ENCODE measurements at places on chromosomes 3 and 15.

GRCh38 chr3:25863011-25863415 lies 73.1 kb downstream of the OXSM start:
- DNase-seq: no peak

DNA sequence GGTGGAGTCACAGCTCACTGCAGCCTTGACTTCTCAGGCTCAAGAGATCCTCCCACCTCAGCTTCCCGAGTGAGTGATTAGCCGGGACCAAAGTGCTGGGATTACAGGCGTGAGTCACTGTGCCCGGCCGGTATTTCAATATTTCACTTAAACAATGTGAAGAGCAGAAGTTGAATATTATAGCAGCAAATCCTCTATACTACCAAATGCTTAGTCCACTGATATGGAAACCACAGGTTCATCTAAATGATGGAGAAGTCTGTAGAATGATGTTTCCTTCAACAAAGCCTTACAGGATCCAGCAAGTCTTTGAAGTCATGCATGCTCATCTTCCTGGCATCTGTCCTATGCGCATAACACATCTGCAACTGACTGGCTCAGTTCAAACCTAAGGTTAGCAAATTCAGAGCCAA lies 20.3 kb upstream of the UACA start:
- DNase-seq: no peak

GRCh38 chr3:47079432-47079831 lies 84.5 kb downstream of the SETD2 start:
- DNase-seq: peak; percentile 29

- peak; percentile 28 for DNase-seq
Observed at GRCh38 chr15:41017066-41017735, 63.9 kb downstream of the CHAC1 start.

DNA sequence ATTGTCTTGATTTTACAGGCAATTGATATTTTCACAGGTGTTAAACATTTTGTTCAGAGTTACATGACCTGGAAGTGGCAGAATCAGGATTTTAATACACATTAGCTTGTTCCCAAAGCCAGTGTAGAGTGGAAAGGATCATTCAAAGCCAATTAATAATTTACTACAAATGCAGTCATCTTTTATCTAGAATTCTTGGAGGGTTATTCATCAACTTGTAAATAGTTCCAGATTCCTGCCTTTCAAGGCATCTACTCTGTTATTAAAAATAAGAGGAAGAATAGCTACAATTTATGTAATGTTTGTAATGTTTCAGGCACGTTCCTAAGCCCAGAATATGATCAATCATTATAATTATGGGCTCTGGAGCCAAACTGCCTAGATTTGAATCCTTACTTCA lies 358.5 kb downstream of the ZNF385D start:
- DNase-seq: no peak

- DNase-seq: peak; percentile 83
Observed at GRCh38 chr3:58463181-58463941, 28.5 kb upstream of the KCTD6 start.

GRCh38 chr15:78052545-78052944 lies 25.0 kb downstream of the TBC1D2B start:
- DNase-seq: no peak

DNA sequence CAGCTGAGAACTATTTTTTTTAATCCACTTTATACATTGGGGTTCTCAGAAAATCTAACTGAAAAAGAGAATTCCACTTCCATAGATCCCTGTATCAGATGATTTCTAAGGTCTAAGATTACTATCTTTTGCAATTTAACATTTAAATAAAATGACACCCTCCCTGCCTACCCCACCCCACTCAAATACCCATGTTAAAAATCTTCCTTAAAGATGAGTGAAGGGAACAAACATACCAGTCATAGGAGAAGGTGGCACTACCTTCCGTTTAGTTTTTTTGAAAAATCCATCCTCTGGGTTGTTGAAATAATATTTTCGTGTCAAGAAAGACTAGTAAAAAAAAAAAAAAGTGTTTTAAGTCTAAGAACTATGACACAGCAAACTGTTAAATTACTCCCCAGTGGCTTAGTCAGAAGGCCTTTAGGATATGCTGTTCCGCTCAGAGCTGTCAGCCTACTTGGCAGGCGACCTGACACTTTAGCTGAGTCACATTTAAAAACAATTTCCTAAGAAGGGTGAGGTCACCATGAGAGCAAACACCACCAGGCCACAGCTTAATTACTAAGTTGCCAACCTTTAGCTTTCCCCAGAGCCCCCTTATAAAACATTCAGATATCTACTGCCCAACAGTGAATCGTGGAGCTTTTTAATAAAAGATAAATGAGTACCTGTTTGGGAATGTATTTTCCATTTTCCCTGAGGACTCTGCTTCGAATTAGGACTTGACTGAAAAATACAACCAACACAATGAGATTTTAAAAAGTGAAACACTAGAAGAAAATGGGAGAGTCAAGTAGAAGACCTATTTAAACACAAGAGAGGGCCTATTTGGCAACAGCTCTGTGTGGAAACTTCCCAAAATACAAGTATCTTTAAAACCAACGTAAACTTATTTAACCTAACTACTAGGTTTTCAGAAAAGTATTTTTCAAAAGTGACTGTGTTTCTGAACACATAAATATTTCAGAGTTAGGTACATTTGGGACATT lies 9.6 kb downstream of the EMC3 start:
- peak; percentile 97 for DNase-seq

- peak; percentile 90 for DNase-seq
Observed at GRCh38 chr3:185976977-185977678, 39.3 kb upstream of the TRA2B start.

DNA sequence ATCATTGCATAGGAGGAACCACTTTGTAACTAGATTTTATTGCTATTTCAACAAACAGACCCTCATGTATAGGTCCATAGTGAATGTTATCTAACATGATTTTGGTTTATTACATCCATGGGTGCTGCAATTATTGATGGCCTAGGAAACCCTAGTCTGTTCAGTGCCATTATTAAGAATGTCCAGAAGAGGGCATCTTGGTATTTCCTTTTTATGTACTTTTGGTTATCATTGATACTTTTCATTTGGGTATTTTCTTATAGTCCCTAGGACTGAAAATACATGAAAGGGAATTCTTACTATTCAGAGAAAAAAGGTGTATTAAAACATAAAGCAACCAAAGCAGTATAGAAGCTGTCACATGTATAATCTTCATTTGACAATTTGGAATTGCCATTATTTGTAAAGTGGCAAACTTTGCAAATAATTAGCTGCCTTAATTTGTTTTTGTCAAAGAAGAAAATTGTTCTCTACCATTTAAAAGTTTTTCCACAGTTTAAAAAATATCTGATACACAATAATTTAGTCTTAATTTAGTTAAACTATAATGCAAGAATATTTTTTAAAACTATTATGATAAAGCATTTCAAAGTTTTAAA lies 48.7 kb downstream of the CNOT10 start:
- DNase-seq: peak; percentile 71

GRCh38 chr3:189727158-189727557 lies 96.0 kb downstream of the TP63 start:
- DNase-seq: no peak

DNA sequence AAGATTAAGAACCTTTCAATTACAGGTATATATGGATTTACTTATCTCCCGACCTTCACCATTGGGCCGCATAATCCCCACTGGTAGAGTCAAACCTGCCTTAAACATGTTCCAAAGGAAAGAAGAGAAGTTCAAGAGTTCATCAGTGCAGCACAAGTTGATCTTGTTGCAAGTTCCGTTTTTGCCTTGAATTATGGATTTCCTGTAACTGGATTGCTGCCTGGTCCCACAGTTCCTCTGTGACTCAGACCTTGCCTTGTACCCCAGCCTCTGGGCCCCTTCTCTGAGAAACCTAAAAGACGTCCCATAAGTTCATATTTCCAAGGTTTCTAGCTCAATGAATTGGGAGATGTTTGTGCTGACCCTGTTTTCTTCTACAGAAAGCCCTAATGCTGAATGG lies 112.5 kb upstream of the THBS1 start:
- peak; percentile 62 for DNase-seq

DNA sequence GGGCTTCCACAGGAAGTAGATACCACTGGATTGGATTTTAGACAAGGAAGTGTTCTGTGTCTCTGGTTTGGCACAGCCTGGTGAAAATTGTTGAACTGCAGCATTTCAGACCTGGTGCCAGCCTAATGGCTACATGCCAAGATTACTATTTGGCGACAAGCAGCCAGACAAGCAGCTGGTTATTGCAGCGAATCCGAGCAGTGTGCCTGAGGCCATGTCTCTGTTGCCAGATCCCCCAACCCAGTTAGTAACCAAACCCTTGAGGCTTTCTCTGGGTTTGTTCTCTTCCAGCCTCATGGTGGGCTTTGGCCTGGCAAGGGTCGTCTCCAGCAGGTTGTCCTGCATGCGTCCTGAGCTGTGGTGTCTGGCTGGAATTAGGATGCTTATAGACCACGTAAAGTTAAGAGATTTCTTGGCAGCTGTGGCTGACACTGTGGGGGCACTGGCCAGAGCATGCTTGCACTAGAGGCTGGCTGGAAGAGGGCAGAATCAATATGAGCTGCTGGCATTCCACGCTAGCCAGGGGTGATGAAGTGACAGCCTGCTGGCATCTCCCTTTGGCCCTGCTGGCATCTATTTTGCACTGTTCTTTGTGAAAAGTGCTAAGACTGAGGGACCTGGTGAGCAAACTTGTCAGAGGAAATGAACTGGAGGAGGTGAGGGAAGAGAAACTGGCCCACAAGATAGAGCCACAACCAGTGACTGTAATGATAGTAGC lies 172.6 kb downstream of the RBMS3 start:
- DNase-seq: no peak

GRCh38 chr3:5787861-5788488 lies 600.5 kb downstream of the EDEM1 start:
- peak; percentile 56 for DNase-seq

DNA sequence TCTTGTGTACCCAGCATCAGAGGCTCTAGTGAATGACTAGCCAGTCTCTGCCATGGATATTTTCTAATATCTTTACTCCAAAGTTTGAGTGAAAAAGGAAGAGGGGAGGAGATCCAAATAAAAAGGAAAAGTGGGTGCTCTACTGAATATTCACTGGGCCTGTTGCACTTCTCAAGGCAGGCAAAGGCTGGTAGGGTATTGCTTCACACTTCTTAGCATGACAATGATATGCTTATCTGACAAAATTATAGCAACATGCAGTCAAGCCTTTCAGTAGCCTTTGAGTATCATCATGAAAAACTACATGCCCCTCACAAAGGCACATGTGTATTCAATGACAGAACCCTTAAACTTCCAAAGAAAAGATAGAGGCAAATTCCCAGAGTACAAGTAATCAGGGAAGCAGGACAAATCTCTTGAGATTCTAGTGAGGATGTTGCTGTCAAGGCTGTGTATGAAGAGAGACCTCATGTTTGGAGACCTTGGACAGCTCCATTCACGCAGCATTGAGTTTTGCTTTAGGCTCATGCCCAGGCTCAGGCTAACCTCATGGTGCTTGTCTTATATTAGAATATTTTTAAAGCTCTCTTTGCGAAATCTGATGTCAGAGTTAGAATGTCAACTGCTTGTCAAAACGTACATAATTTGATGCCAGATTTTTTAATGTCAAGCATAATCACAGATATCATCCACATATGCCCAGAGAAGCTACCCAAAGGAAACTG lies 506.9 kb downstream of the OCA2 start:
- peak; percentile 1 for DNase-seq

DNA sequence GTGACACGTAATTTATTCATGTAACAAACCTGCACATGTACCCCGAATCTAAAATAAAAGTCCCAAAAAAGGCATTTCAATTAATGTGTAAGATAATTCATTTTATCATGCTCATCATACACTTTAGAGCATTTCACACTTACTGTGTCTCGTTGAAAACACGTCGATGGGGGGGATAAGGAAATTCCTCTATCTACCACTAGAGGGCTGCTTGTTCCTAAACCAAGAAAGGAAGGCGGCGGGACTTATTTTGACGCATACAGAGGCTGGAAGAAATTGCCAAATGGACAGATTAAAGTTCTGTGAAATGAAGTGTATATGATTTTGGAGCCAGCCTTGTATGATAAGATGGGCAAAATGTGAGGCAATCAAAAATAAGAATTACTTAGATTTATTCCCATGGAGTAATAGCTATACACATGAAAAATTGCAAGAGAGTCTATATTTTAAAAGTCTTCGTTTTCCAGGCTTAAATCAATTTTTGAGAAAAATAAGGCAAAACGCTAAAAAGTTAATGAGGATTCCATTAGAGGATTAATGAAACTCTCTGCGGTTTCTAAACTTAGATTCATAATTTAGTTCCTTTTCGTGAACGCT lies 346.8 kb downstream of the CNTN3 start:
- peak; percentile 81 for DNase-seq

GRCh38 chr3:172517859-172518466 lies 5.3 kb downstream of the TNFSF10 start:
- DNase-seq: peak; percentile 83

- DNase-seq: no peak
Observed at GRCh38 chr15:71203586-71204474, 88.6 kb downstream of the THSD4 start.

DNA sequence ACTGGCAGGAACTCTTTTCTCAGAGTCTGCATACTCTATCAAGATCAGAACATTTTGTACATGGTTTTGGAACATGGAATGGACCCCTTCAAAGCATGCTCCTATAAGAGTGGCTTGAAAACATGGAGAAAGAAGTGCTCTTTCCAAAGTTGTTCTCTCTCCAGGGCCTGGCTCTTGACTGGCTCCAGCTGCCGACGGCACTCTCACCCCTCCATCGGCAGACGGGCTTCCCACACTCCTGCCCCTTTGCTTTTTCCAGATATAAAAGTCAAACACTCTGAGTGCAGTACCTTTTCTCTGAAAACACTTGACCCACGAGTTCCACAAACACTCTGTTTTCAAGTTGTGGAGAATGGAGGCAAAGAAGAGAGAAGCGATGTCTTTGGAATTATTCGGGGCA lies 72.5 kb upstream of the ONECUT1 start:
- DNase-seq: no peak

DNA sequence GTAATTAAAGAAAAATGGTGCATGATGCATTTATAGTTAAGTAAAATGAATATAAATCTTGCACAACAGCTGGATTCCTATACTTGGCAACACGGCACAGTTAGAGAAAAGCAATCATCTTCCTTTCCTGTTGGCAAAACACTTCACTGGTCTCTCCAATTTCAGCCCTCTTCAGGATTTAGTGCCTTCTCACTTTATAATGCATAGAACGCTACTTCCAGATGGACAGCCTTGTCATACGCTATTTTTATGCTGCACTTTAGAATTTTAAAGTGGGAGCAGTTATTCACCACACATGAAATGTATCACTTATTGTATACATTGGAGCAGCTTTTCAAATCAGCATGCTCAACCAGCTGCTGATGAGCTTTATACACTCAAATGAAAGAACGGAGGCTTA lies 194.4 kb upstream of the GBE1 start:
- DNase-seq: no peak

DNA sequence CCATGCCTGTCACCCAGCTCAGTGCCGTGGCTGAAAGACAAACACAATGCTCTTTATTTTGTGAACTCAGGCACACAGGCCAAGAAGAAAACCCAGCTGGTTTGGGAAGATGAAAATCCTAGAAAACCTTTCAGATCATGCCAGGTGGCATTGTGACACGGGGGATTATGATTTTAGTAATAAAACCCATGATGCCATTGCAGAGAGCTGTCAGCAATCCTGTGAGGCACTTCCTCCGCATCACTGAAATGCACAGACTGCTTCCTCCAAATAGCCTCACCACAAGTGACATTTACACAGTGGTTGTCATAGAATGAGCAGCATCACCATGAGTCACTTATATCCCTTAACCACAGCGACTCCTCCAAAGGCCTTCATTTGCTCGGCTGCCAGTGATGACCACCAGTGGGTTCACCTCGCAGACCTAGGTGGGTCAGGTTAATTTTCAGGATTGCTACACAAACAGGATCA lies 22.7 kb downstream of the ABHD6 start:
- DNase-seq: peak; percentile 15

- DNase-seq: no peak
Observed at GRCh38 chr15:35980719-35981118, 434.8 kb upstream of the DPH6 start.

All from hematopoietic multipotent progenitor cell treated with erythropoietin and hydrocortisone succinate and interleukin-3 and kit ligand, for 4 days (in vitro differentiated cells).